ENCODE measurements at places on chromosomes 12 and 14. TPM values are rescaled to one million over a fixed set of nuclear protein-coding genes. Genes with fewer than 3 reads are reported as not detected.

DNA sequence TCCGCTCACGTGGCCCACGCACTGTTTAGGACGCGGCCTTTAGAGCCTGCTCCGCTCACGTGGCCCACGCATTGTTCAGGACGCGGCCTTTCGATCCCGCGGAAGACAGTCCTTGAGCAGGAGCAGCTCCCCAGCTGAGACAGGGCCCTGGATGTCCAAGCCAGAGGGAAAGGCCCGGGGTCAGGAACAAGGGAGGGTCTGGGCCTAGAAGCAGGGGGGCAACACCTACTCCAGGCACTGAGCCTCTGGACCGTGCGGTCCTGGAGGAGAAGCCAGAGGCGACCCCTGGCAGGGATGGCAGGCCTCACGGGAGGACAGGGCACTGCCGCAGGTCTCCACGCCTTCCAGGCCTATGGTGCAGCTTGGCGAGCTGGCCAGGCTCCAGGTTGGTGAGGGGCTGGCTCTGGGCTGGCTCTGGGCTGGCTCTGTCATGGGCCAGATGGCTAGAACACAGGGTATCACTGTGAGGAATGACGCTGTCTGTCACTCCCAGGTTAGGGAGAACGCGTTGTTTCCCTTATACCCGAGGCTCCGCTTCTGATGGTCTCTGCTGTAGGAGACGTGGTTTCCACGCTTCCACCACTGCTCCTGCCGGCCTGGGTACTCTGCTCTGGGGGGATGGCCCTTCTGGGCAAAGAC is 341.7 kb downstream of the TMEM121 start:
- H3K4me1 ChIP-seq: no peaks in the 10 kb centered on the region
- no peak overlapping the region for H3K4me3 ChIP-seq
- no peaks in the 10 kb centered on the region for H3K36me3 ChIP-seq
- no peaks in the 10 kb centered on the region for H3K27me3 ChIP-seq
- no peak overlapping the region for H3K27ac ChIP-seq
- no peak for DNase-seq

TAS2R7 gene
- total RNA-seq: not detected

DNA sequence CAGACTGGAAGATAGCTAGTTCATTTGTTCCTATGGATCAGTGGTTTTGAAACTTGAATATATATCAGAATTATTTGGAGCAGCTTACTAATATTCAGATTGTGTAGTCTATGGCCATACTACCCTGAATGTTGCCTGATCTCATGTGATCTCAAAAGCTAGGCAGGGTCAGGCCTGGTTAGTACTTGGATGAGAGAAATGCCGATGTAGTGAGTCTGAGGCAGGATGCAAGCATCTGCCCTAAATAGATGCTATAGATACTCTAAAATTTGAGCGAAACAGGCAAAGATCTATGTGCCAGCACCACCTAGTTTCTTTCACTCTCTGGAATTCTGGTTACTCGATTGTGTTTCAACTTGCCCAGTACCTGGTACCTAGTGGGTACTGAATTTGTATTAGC is 40.9 kb downstream of the FRMD6 start:
- H3K4me3 ChIP-seq: no peak overlapping the region
- H3K27me3 ChIP-seq: no peaks in the 10 kb centered on the region
- H3K4me1 ChIP-seq: no peaks in the 10 kb centered on the region

DNA sequence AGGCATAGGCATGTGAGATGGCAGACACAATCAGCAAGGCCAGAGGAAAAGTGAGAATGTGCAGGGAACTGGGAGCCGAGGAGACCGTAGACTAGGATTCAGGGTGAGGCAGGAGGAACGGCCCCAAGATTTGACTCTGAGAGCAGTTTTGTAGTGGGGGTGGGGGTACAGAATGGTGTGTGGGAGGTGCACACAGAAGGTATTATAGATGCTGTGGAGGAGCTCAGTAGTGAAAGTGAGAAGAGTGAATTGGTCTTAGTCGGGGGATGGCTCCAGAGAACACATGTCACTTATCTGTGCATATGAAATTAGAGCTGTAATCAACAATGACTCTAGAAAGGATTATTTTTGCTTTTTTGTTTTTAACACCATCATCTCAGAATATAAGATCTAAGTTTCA is 11.9 kb downstream of the ZNF664 start:
- H3K36me3 ChIP-seq: peaks cover 3% of the 10 kb centered on the region
- DNase-seq: no peak
- no peaks in the 10 kb centered on the region for H3K27me3 ChIP-seq
- no peak overlapping the region for H3K4me3 ChIP-seq
- H3K4me1 ChIP-seq: peaks cover 56% of the 10 kb centered on the region
- H3K27ac ChIP-seq: peak overlapping the region; percentile 87

- H3K27ac ChIP-seq: no peak overlapping the region
- DNase-seq: no peak
- no peaks in the 10 kb centered on the region for H3K4me1 ChIP-seq
- no peaks in the 10 kb centered on the region for H3K36me3 ChIP-seq
Measured at GRCh38 chr14:91090743-91091142, 23.1 kb upstream of the DGLUCY start.

TSPAN19 gene
- 0.06 TPM for total RNA-seq

HOXC9 gene
- total RNA-seq: not detected

MYH6 gene
- 8,484 TPM for total RNA-seq

BCL7A gene
- 16.2 TPM for total RNA-seq

ESPL1 gene
- total RNA-seq: 7.8 TPM

DNA sequence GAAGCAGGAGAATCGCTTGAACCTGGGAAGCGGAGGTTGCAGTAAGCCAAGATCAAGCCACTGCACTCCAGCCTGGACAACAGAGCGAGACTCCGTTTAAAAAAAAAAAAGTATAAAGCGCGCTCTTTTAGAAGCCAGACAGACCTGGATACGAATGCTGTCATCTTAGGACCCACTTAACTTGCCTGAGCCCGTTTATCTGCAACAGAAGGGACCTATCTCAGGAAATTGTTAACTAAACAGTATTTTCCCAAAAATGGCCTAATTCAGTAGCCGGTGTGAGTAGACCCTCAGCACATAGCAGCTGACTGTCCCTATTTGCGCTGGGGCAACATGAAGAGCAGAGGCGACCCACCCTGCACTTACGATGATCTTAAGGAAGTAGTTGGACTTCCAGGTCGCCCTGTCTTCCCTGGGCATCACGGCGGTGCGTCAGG is 529 bp downstream of the RPLP0 start:
- peaks cover 12% of the 10 kb centered on the region for H3K4me1 ChIP-seq
- peak overlapping the region; percentile 72 for H3K27ac ChIP-seq
- no peaks in the 10 kb centered on the region for H3K27me3 ChIP-seq
- H3K36me3 ChIP-seq: peaks cover 27% of the 10 kb centered on the region
- DNase-seq: peak; percentile 12

GRCh38 chr12:41908206-41908605 is 236.5 kb downstream of the GXYLT1 start:
- no peaks in the 10 kb centered on the region for H3K36me3 ChIP-seq
- DNase-seq: no peak
- H3K4me1 ChIP-seq: peaks cover 30% of the 10 kb centered on the region
- no peak overlapping the region for H3K27ac ChIP-seq

GRCh38 chr14:22474730-22475351 is 114.2 kb downstream of the DAD1 start:
- no peaks in the 10 kb centered on the region for H3K4me1 ChIP-seq
- H3K27me3 ChIP-seq: no peaks in the 10 kb centered on the region
- DNase-seq: no peak
- H3K27ac ChIP-seq: no peak overlapping the region

- no peaks in the 10 kb centered on the region for H3K27me3 ChIP-seq
- H3K4me1 ChIP-seq: no peaks in the 10 kb centered on the region
- H3K27ac ChIP-seq: no peak overlapping the region
- no peak overlapping the region for H3K4me3 ChIP-seq
Measured at GRCh38 chr12:75823475-75823874, 208.1 kb downstream of the PHLDA1 start.

- no peak overlapping the region for H3K27ac ChIP-seq
- no peak for DNase-seq
- no peak overlapping the region for H3K4me3 ChIP-seq
- H3K4me1 ChIP-seq: peaks cover 10% of the 10 kb centered on the region
Measured at GRCh38 chr12:131591714-131592709, 118.9 kb upstream of the SFSWAP start.

GRCh38 chr12:103840876-103841689 is at the start of gene NT5DC3:
TSS of gene NT5DC3 (minus strand) at chr12:103841234. CDS start at chr12:103841156, 78 bp downstream.
- peak; percentile 88 for DNase-seq
- H3K36me3 ChIP-seq: no peaks in the 10 kb centered on the region
- H3K4me1 ChIP-seq: no peaks in the 10 kb centered on the region

NFYB gene
- 115 TPM for total RNA-seq

TAS2R8 gene
- 0.45 TPM for total RNA-seq

DNA sequence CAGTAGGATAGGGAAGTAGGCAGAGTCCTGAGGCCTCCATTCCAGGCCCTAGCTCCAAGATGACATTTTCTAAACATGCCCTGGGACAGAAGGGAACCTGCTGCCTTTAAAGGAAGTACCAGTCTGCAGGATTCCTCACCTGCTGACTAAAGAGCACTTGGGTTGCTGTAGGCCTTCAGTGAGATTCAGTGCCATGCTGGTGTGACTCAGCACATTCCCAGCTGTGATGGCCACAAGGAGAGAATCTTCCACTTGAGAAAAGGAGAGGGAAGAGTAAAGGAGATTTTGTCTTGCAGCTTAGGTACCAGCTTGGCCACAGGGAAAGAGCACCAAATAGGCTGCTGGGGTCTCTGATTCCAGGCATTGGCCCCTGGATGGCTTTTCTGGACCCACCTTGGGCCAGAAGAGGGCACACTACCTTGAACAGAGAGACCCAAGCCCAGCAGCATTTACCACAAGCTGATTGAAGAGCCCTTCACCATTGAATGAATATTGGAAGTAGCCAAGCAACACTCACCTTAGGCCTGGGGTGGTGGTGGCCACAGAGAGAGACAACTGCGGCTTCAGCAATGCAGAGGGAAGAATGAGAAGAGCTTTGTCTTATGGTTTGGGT is 498.3 kb downstream of the KCNH5 start:
- no peaks in the 10 kb centered on the region for H3K4me1 ChIP-seq
- H3K4me3 ChIP-seq: no peak overlapping the region
- no peaks in the 10 kb centered on the region for H3K27me3 ChIP-seq
- no peak for DNase-seq

GRCh38 chr14:74085047-74085637 is 386 bp downstream of the LIN52 start:
- H3K27ac ChIP-seq: peak overlapping the region; percentile 91
- H3K4me3 ChIP-seq: peak overlapping the region; percentile 83
- no peaks in the 10 kb centered on the region for H3K27me3 ChIP-seq
- H3K36me3 ChIP-seq: no peaks in the 10 kb centered on the region

DNA sequence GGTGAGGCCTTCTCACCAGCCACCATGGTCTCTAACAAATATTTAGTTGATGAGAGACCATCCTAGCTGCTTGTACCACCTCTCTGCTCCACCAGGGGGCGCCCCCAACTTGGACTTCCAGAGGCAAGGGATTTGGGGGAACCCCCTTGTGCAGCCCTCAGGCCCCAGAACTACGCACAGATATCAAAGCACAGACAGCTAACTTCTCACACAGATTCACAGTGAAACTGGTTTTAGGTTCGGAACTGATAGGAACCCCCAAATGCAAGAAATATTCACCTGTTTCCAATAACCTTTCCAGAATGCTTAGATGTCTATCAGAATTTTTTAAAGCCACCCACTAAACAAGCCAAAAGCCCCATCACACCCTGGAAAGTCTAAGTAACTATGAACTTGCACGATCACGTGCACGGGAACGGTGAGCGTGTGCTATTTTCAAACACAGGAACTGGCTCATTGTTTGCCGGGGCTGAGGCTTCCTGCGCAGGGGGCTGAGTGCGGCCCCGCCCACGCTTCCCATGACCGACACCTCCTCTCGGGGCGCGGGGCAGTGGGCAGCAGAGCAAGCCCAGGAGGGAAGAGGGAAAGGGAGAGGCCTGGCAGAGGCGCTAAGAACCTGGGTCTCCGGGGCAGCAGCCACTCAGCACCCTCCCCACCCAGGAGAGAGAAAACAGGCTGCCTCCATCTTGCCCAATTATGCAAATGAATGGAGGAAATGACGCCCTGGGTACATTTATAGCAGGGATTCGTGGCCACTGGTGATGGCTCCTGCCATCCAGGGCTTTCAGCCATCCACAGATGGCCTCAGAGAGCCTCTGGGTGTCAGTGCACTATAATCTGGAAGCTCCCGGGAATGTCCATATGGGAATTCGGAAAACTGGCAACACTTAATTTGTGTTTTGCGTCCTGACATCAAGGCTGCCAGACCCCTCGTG is 79.4 kb upstream of the GPR68 start:
- H3K4me1 ChIP-seq: peaks cover 5% of the 10 kb centered on the region
- no peak overlapping the region for H3K27ac ChIP-seq
- DNase-seq: peak; percentile 80
- H3K27me3 ChIP-seq: peaks cover 80% of the 10 kb centered on the region
- no peaks in the 10 kb centered on the region for H3K36me3 ChIP-seq

MAX gene
- total RNA-seq: 32.6 TPM

FUT8 gene
- 35.4 TPM for total RNA-seq

- no peaks in the 10 kb centered on the region for H3K27me3 ChIP-seq
- no peaks in the 10 kb centered on the region for H3K36me3 ChIP-seq
- no peak overlapping the region for H3K27ac ChIP-seq
- H3K4me3 ChIP-seq: no peak overlapping the region
Measured at GRCh38 chr14:54854181-54854580, 48.4 kb downstream of the GCH1 start.

Measured in cardiac muscle cell (in vitro differentiated cells and primary cell).